Thymus (tissue), 14 donors: ENCODE measurements at places on chromosomes 13 and 19.

DNA sequence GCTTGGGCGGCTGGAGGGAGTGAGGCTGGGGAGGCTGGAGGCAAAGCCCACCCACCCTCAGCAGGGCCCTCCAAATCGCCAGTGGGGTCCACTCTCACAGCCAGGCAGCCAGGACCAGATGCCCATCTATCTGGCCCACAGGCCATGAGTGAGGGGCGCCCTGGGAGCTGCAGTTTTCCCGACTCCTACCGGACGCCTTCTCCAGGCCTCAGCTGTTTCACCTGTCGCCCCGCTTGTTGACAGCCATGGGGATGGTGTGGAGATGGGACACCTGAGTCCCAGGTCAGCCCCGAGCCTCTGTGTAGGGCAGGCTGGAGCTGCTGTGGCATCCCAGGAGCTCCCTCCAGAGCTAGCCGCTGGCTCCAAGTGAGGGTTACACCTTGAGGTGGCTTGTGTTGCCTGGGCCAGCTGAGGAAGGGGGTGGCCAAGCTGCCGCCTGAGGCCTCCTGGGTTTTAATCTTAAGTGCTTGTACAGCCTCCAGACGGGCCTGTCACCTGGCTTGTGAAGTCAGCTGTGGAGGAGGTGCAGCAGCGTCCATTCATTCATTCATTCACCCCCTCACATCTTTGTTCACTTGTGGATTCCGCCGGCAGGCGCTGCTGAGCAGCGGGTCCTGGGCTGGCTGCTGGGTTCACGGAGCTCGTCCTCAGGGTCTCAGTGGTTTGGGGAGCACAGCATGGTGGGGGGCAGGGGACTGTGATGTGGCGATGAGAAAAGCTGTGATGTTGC, 52.0 kb downstream of the COMP start:
- DNase-seq = no peak

DNA sequence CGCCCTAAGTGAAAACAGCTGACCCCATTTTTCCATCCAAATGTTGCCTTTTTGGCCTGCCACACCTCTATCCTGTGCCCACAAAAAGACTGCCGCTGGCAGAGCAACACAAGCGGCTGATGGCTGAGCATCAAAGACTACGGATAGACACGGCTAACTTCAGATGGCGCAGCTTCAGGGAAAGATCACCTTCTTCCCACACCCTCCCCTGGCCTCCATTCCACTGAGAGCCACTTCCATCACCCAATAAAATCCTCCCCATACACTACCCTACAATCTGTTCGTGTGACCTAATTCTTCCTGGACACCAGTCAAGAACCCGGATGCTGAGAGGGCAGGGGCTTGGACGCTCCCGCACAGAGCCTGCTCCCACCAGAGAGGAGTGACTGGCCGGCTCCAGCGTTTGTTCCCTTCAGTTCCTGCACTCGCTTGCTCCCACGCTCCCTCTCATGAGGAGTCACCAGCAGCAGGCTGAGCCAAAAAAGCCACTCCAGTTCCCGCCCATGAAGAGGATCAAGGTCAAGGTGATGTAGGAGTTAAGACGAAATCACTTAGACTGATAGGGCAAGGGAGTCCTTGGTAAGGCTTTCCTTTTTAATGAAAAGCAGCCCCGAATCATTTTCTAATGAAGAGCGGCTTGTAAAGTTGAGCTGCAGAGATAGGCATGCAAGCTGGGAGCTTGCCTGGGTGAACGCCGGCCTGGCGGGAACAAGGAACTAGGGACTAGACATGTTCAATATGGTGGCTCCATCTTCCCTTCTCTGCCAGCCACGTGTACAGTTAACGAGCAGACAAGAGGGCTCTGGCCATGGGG, 35.7 kb downstream of the TSKS start:
- no peak for DNase-seq

- DNase-seq = no peak
These were observed 2.8 kb downstream of the FZR1 start for GRCh38 chr19:3508771-3509535.

GRCh38 chr13:98284679-98285078, 107.6 kb upstream of the RNF113B start:
- no peak for DNase-seq

DNA sequence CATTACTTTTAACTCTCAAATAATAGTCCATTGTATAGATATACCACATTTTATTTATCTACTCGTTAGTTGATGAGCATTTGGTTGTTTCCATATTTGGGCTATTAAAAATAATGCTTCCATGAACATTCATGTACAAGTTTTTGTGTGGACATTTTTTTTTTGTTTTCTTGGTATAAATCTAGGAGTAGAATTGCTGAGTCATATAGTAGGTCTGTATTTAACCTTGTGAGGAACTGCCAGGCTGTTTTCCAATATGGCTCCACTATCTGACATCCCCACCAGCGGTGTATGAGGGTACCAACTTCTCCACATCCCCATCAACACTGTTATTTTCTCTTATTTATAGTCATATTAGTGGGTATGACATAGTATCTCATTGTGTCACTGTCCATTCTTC, 143.1 kb downstream of the RAP2A start:
- no peak for DNase-seq

- no peak for DNase-seq
These were observed 13.6 kb downstream of the CSNK1A1L start for GRCh38 chr13:37091835-37092234.
